Left ventricle myocardium inferior (tissue), 1 donor: ENCODE measurements at places on chromosomes 13 and 19. TPM values are rescaled to one million over a fixed set of nuclear protein-coding genes. Genes with fewer than 3 reads are reported as not detected.

DNA sequence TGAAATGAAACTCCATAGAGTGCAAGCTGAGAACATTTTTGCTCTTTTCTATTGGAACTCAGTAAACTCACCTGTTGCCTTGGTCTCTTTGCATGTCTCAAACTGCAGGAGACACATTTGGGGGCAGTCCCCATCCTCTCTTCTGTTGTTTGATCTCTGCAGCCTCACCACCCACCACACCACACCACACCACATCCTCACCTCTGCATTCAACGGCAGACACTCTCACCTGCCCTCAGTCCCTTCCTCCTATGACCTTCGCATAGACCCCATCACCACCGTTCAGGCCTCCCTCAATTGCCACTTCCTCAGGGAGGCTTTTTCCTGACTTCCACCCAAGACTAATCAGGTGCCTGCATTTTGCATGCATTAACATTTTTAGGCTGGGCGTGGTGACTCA, 14.4 kb upstream of the TPM4 start:
- no peak for DNase-seq

GRCh38 chr13:73496711-73497110, 437.9 kb downstream of the KLF5 start:
- no peak for DNase-seq

GRCh38 chr19:44258835-44259413, 762 bp upstream of the ZNF233 start:
- DNase-seq: no peak

- DNase-seq: no peak
Measured at GRCh38 chr19:30235946-30236345, 136.2 kb upstream of the ZNF536 start.

Gene URAD
- not detected for total RNA-seq

Gene PLA2G4C
- 35.3 TPM for total RNA-seq

Gene KLHL1
- not detected for total RNA-seq

Gene DLEU7
- 0.08 TPM for total RNA-seq
